ENCODE measurements at places on chromosomes 7 and 10. TPM values are rescaled to one million over a fixed set of nuclear protein-coding genes. Genes with fewer than 3 reads are reported as not detected.

Gene FLNC
- total RNA-seq = 0.11 TPM

Gene C10orf143
- total RNA-seq = 0.08 TPM

Gene RPEL1
- total RNA-seq = 0.05 TPM

Gene HHEX
- total RNA-seq = 0.48 TPM

Gene RBP4
- not detected for total RNA-seq

Gene FAM180A
- total RNA-seq = 0.43 TPM

Gene VAX1
- total RNA-seq = 1.3 TPM

Gene CTAGE8
- total RNA-seq = not detected

Gene SPDYE1
- total RNA-seq = not detected

Gene ANKRD22
- not detected for total RNA-seq

Gene PLA2G12B
- not detected for total RNA-seq

Gene IKZF1
- total RNA-seq = not detected

Gene MYH16
- not detected for total RNA-seq

Gene LIPN
- not detected for total RNA-seq

Gene TRPV5
- not detected for total RNA-seq

- DNase-seq = no peak
These were observed 66.6 kb downstream of the TLL2 start for GRCh38 chr10:96446966-96447596.

GRCh38 chr7:28573059-28573553 is 160.8 kb downstream of the CREB5 start:
- DNase-seq = no peak

DNA sequence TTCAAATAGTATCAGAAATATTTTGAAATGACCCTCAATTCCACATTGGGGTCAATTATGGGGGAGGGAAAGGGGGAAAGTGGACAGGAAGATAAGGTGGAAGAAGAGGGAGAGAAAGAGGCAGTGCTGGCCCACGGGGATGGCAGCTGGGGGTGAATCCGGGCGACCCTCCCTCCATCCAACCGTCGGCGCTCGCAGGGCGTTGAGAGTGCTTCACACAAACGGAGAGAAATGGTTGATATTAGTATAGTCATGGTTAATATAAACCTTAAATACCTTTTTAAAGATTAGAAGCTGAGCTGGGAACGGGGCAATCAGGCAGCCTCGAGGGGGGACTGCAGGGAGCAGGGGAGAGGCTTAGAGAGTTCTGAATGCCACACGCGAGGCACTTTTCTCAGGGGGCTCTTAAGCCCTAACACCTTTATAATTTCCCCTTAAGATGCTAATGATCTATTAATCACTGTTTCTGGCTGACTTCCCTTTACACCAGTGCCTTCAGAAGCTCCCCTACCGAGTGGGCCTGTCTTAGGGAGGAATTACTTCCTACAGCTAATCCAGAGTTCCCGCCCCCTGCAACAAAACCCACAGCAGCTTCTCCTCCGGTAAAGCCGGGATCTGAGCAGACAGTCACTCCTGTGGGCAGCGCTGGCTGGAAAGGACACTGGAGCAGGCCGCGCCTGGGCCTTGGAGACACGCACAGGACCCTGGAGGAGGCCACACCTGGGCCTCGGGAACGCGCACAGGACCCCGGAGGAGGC is 39.5 kb downstream of the PRKAG2 start:
- no peak for DNase-seq

DNA sequence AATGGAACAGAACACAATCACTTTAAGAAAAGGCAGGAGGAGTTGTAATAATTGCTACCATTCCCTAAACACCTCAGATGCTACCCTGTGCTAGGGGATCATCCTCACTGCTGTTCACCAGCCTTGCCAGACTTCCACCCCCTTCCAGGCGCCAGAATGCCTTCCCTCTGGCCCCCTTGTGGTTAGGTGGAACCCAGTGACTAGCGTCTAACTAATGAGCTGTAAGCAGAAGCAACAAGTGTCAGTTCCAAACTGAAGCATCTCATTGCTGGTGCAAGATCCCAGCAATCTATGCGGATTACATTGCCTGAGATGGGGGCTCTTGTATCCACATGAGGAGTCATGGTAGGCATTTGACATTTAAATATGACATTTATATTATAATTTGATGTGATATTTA is 86.6 kb downstream of the FRMD4A start:
- peak; percentile 7 for DNase-seq

DNA sequence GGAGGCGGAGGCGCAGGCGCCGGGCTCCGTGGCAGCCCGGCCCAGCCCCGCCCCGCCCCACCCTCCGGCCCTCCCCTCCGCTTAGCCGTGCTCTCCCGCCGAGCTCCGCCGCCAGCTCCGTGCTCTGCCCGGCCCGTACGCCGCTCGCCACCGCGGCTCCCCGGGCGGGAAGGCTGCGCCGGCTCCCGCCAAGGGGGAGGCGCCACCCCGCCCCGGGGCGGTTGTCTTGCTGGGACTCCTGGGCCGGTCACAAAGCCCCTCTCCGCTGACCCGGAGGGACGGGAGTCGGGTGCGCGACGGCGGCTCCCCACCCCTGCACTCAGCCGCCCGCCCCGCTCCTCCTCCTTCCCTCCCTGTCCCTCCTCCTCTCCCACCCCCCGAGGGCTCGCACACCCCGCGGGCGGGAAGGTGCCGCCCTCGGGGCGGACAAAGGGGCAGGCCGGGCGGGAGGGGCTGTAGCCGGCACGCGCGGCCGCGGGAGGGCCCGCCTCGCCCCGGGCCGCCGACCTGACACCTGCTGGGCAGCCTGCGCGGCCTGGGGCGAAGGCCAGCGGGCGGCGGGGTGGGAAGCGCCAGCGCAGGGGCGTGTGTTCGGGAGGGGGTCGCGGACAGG is 11.5 kb upstream of the SP8 start:
- DNase-seq = peak; percentile 78

GRCh38 chr10:99421233-99421739 is 9.1 kb downstream of the GOT1 start:
- no peak for DNase-seq

- no peak for DNase-seq
These were observed 311.1 kb upstream of the SHH start for GRCh38 chr7:156123362-156123761.

DNA sequence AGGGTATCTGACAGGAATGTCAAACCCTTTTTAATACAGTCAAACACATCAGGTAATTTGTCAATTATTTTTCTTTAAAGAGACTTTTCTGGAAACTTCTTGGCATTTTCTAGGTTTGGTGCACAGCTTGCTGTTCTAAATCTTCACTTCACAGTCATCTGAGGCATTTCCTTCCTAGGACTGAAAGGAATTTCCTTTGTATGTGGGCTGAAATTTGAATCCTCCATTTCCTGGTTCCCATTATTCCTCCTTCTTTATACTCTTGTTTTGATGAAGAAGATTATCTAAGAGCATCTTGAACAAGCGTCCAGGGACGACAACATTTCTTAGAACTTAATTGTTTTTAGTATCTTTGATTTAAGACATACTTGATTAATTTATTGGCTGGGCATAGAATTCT is 24.9 kb downstream of the CALD1 start:
- DNase-seq = no peak

DNA sequence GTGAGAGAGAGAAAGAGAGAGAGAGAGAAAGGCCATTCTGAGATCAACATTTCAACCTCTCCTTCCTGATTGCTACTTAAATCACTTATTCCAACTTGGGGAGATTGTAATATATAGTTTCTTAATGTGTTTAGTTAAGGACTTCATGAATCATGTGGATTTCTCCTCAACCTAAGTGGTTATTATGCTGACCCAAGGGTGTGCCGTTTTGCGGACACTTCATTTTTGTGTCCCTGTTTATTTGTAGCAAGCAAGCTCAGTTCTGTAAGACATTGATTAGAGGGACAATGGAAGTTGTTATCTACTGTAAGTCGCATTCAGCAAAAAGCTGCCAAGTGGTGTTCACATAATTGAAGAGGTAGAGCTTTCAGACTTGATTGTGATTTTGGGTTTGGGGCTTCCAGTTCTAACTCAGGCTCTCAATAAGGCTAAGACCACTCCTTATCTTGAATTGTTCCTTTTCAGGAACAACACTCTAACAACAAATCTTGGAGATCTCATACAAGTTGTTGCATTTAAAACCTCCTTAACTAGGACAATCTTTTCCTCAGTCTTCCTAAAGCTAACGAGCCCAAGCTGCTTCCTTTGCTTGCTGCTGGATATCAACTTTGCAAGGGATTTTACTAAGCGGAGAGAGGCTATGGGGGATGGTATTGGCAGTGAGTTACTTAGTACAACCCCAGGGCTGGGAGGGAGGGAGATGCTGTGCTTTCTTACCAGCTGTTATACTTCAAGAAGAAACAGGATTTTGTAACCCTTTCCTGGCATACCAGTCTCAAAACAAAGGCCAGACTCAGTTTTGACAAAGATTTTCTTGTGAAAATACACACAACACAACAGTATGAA is 19.8 kb upstream of the COL1A2 start:
- DNase-seq = no peak

- DNase-seq = peak; percentile 89
These were observed 300.9 kb upstream of the MTPN start for GRCh38 chr7:136278057-136278456.

DNA sequence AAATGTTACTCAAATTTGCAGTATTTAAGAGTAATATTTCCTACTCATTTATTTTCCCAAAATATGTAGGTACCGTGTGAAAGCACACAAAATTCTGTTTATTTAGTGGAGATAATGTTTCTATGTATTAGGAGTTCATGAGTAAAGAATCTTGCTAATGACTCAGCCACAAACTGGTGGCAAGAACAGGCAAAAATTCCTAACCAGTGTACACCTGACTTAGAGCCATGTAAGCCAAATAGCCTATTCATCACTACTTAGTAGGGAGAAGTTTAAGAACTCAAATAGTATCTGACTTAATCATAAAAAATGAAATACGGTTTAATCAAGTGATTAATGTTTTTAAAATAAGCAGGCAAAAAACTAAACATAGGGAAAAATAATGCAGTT is 169.0 kb downstream of the SRPK2 start:
- no peak for DNase-seq

DNA sequence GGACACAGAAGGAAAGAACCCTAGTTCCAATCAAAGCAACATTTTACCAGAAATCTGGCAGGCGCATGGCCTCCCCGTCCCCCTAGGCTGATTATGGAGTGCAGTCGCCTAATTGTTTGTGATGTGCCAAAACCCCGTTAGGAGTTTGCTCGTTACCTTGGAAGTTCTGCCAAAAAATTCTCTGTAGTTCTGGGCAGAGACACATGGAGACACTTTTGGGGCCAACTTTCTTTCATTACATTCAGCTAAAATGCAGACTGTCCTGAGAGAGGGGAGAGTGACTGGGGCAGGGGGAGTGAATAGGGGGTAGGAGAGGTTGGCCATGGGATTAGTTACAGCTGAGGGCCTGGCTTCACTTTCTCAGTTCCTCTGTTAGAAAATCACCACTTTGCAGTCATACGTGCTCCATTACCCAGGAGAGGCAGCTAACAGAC is 158.0 kb upstream of the NPVF start:
- no peak for DNase-seq

GRCh38 chr10:47143072-47143471 is 156.9 kb upstream of the GDF10 start:
- DNase-seq = no peak

- no peak for DNase-seq
These were observed 213.8 kb downstream of the DNAJB6 start for GRCh38 chr7:157550300-157551275.

GRCh38 chr10:30048768-30049517 is 10.4 kb downstream of the JCAD start:
- DNase-seq = no peak

GRCh38 chr10:129397198-129397974 is 69.7 kb upstream of the MGMT start:
- DNase-seq = no peak

- no peak for DNase-seq
These were observed 637.0 kb downstream of the ZNF716 start for GRCh38 chr7:58086871-58087535.

GRCh38 chr7:2157473-2158279 is 75.1 kb downstream of the MAD1L1 start:
- DNase-seq = no peak

- DNase-seq = no peak
These were observed 78.1 kb downstream of the C10orf105 start for GRCh38 chr10:71641449-71641848.

- no peak for DNase-seq
These were observed 45.3 kb upstream of the BAMBI start for GRCh38 chr10:28631896-28632583.

DNA sequence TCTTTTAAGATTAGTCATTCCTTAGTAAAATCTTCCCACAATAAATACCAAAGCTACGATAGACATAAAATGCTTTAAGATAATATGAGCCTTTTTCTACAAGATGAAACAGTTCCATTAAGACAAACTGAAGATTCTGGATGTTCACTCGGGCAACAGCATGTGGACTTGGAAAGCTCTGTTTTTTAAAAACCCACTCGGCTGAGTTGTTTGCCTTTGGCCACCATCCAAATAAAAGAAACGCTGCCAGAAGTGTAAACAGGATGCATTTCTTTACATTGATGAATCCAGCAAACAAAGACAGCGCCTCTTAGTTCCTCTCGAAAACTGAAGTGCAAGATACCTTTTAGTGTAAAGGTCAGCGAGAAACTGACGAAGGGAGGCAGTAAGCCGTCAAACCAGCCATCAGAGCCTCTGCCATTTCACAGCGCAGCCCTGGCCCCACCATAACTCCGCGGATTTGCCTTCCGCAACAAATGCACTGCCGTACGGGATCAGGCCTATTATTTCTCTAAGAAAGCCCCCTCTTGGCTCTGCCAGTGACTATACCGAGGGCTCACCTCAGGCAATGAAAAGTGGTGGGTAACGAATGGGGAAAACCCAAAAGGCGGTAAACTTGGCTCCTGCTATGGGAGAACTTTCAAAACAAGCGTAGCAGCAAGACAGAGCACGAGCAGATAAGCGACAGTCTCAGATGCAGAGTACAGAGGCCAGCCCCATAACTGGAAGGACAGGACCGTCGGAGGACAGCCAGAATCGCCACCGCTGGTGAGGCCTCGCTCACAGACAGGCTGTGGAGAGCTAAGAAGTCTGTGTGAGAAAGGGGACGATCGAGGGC is 41.4 kb downstream of the GNA12 start:
- DNase-seq = no peak

GRCh38 chr7:21757537-21758282 is 188.0 kb downstream of the CDCA7L start:
- no peak for DNase-seq

DNA sequence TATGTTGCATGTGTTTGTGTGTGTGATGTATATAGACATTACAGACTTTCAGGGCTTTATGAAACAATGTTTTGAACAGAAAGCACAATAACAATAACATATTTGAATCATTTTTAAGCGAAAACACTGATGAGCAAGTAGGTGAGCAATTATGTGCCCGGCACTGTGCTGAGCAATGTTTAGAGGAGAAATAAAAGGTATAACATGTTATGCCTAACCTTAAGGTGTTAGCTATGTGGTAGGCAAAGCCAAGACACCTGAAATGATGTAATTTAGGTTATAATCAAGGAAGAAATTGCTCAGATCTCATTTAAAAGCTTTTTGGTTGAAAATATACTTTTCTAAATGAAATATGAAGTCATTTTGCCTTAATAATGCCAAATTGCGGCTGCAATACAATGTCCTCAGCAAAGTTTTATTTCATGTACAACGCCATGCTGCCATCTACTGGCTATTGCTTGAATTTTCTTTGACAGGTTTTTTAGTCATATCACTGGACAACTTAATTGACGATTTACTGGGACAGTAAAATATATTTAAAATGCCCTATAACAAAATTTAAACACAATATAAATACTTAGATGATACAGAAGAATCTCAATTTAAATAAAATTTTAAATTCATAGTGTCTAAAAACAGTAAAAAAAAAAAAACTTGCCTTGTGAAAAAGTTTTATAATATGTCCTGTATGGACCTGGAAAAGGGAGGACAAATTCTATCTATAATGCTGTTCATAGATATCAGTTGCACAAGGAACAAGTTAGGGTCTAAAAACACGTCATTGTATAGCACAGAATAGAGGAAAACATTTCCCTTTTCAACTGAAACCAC is 131.1 kb upstream of the CDK1 start:
- peak; percentile 62 for DNase-seq
